ENCODE measurements at places on chromosomes 2 and 18. TPM values are rescaled to one million over a fixed set of nuclear protein-coding genes. Genes with fewer than 3 reads are reported as not detected.
A peak's percentile ranks its signal among the peaks of the same experiment; 100 is the strongest.

- no peak for DNase-seq
These were observed 43.3 kb downstream of the PLEKHB2 start for GRCh38 chr2:131148426-131148825.

DNA sequence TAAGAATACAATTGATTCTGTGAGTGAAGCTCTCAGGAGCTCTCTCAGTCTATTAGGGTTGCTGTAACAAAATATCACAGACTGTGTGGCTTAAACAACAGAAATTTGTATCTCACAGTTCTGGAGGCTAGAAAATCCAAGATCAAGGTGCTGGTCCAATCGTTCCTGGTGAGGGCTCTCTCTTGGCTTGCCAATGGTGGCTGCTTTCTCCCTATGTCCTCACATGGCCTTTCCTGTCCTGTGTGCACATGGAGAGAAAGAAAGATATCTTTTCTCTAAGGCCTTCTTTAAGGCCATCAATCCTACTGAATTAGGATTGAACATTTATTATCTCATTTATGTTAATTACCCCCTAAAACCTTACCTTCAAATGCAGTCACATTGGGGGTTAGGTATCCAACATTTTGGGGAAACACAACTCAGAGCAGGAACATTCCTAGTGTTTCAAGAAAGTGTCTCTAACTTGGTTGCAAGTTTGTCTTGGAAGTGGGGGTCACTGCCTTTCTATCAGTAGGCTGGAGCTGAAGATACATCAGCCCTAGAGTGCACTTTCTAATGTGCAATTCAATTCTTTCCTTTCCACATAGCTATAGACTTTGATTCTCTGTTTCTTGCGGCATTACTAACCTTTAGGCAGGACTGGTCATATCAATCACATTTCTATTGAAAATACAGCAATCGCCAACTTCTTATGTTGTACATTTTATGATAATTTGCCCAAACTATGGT is 24.8 kb downstream of the TFPI start:
- no peak for DNase-seq

DNA sequence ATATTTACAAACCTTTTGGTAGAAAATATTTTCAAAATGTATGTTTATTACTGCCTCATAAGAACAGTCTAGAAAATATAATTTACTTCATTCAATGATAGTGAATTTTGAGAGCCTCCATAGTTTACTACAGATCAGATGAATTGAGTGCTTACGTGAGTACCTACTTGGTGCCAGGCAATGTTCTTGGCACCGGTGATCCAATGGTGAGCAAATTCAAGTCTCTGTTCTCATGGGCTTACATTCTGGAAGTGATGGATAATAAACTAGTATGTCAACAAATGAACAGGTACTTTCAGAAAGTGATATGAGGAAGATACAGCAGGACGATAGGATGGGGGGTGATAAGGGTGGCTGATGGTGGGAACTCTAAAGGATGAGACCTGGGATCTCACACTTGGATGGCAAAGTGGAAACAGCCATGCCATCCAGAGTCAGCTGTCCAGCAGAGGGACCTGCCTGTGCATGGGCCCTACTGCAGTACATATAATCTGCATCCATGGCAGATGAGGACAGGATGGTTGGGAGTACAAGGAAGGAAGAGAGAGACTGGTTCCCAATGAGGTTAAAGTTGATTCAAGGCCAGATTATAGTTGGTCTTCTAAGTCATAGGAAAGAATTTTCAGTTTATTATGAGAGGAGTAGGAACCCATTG is 277.0 kb downstream of the NEDD4L start:
- DNase-seq = no peak

GRCh38 chr2:34995196-34995595 is 1360.4 kb upstream of the CRIM1 start:
- DNase-seq = no peak

DNA sequence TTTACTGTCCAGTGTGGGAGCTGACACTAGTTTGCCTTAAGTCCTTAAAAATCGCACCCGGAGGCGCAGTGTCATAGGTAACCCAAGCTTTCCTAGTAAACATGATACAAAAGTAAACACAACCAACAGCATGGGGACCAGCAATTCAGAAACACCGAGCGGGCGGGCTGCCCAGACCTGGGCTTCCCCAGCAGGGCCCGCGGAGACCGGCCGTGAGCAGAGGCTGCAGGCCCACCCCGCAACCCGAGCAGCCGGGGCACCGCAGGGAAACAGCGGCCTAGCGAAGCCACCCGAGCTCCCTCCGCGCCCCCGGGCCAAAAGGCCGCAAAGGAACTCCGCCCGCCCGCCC is 296 bp downstream of the TTC21B start:
- peak; percentile 85 for DNase-seq

- DNase-seq = no peak
These were observed 111.0 kb downstream of the KCNF1 start for GRCh38 chr2:11022591-11023273.

GRCh38 chr2:15984368-15985255 is 44.3 kb downstream of the MYCN start:
- no peak for DNase-seq

GRCh38 chr2:105849431-105850179 is 104.9 kb downstream of the NCK2 start:
- DNase-seq = no peak

DNA sequence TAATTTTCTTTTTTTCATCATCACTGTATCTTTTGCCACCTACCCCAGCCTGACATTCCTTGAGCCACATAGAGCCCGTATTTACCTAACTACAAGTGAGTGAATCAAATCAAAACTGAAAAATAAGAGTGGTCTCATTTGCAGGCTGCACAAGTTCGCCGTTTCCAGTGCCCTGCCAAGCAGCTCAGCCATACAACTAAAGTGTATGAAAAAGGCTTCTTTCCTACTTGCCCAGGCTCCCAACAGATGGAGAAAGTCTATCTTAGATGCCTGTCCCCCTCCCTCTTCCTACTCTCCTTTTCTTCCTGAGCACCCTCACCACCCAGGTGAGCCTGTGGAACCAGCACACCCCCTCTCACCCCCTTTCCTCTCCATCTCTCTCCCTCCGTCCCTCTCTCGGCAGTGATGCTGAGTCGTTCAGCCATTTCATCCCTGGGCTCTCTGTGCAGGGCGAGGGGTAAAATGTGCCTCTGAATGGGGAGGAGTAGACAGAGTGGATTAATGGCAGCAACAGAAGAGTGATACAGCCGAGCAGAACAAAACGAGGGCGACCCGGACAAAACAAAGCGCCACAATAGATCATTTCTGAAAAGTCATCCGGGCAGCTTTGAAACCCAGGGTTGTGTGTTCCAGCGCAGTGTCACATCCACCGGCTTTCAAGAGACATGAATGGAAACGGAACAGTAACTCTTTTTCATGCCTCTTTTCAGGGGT is 65.0 kb upstream of the POU3F3 start:
- DNase-seq = no peak

DNA sequence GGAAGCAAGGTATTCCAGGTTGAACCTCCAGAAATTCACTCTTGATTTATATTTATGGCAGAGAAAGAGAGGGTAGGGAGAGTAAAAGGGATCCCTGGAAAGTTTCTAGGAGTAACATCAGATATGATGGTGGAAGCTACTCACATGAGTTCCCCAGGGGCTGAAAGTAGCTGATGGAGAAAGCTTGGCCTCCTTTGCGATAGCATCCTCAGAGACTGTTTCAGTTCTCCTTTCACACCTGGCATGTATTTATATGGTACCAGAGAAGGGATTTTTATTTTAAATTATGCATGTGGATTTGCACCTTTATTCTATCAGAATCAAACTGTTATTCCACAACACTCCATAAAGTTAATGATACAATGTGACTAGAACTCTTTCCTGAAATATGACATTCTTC is 126.3 kb upstream of the OSR1 start:
- no peak for DNase-seq

GRCh38 chr2:143833015-143833660 is 686.8 kb downstream of the ZEB2 start:
- DNase-seq = no peak

GRCh38 chr2:8570637-8571036 is 111.2 kb upstream of the ID2 start:
- no peak for DNase-seq

- DNase-seq = no peak
These were observed 492.3 kb upstream of the ZEB2 start for GRCh38 chr2:145012214-145012670.

DNA sequence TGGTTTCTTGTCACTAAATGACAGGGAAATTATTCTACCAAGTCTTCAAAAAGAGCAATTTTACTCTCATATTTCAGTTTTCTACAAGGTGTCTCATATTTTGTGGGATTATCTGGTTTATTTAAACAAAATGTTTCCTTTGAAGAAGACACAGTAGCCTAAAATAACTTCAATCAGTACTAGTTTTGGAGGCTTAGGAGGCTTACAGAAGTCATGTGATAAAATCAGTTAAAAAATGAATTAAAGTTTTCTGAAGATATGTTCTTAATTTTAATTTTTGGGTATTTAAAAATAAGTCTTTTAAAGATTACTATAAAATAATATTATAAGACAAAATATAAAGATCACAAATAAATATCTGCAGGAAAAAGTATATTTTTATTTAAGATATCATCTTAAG is 95.9 kb downstream of the XIRP2 start:
- DNase-seq = no peak

- DNase-seq = peak; percentile 10
These were observed 28.6 kb downstream of the MIB1 start for GRCh38 chr18:21769206-21769605.

DNA sequence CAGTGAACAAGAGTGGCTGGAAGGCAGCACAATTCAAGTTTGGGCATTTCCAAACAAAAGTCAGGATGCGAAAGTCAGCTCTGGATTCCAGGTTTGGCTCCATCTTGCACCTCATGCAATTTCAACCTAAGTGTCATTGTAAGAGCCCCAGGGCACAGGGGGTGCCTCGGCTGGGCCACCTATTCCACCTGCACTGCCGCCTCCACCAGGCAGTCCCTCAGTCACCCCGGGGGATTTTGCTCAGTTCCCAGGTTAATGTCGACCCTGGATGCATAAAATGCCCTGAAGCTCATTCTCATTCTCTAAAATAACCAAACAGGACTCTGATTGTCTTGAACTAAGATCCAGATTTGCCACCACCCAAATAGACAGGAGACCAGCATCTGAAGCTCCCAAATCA is 77.6 kb downstream of the EDAR start:
- no peak for DNase-seq

GRCh38 chr2:176206682-176207081 is 18.2 kb downstream of the HOXD1 start:
- DNase-seq = no peak

- DNase-seq = no peak
These were observed 162.3 kb downstream of the LAMA3 start for GRCh38 chr18:23851470-23852002.

- no peak for DNase-seq
These were observed 132.6 kb downstream of the C1D start for GRCh38 chr2:67930156-67930555.

- DNase-seq = no peak
These were observed at the start of gene PRKCE for GRCh38 chr2:45651415-45652089. Gene PRKCE, plus strand, starts transcription at chr2:45651675.

- peak; percentile 41 for DNase-seq
These were observed 25.7 kb upstream of the COX7A2L start for GRCh38 chr2:42386682-42387081.

GRCh38 chr2:68482296-68482820 is 15.0 kb downstream of the APLF start:
- DNase-seq = no peak

- no peak for DNase-seq
These were observed 53.3 kb downstream of the ZNF236 start for GRCh38 chr18:76875390-76876325.

DNA sequence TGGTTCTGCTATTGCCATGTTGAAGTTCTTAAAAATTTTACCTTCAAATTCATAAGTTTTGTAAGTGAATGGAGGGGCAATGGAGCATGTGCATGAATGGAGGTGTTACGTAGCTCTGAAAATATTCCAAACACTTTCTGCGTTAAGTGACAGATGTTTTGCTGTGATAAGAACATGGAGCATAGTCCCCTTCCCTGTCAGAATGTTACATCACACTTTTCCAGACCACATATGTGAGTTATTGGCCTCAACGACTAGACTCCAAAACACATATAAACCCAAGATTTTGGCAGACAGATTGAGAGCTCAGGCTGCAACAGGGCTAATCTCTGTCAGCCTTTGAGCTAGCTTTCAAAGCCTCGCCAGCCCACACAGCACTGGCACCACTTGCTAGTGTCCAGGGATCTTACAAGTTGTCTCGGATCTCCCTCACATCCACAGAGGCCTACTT is 27.2 kb upstream of the MFSD6 start:
- no peak for DNase-seq

GRCh38 chr2:11248-11941 is 34.9 kb downstream of the FAM110C start:
- peak; percentile 65 for DNase-seq

DNA sequence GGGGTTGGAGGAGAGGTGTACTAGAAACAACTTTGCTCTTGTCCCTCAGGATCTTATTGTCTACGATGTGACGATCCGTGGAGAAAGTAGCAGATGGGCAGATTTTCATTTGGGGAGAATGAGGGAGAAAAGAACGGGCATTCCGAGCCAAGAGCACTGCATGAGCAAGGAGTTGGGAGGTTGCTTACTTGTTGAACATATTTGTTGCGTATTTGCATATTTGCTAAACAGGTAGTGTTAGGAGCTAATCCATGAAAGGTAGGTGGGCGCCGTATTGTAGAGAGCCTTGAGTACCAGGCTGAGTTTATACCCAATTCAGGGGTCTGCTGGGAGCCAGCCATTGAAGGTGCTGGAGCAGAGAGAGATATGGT is 490 bp downstream of the BCS1L start:
- no peak for DNase-seq

GRCh38 chr2:234947556-234947955 is 4.3 kb upstream of the SH3BP4 start:
- DNase-seq = no peak

- no peak for DNase-seq
These were observed 67.3 kb downstream of the LIPG start for GRCh38 chr18:49628881-49629795.

GRCh38 chr2:43040084-43040854 is 186.1 kb downstream of the ZFP36L2 start:
- peak; percentile 76 for DNase-seq

DNA sequence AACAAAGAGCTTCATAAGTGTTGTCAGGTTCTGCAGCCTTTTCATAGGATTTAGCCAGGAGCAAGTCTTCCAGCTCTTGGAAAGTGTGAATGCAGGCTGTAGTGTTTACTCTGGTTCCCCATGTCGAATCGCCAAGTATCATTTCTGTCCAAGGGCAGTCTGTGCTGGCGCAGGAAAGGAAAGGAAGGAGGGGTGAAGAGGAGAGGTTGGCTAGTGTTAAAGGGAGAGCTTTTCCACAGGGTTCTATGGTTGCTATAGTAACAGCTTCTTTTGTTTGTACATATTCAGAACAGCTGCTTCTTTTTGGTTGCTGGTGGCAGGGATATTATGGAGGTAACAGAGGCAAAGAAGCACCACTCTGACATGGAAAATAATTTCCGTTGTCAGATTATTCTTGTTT is 69.9 kb downstream of the KCNH7 start:
- no peak for DNase-seq

Gene AQP4
- total RNA-seq = not detected

Gene C2orf80
- not detected for total RNA-seq

Gene USP40
- 38.3 TPM for total RNA-seq

Gene CYS1
- 0.36 TPM for total RNA-seq

Gene KIF1A
- under 0.01 TPM for total RNA-seq

Gene ASB18
- total RNA-seq = under 0.01 TPM

Gene SNTG2
- total RNA-seq = 2.1 TPM

Gene RTKN
- total RNA-seq = 16.2 TPM

Gene SERPINB7
- 0.36 TPM for total RNA-seq

Gene THSD7B
- under 0.01 TPM for total RNA-seq

Gene SCYGR2
- total RNA-seq = not detected

Gene MDH1B
- total RNA-seq = 2.2 TPM

Measured in osteoblast (primary cell).